ENCODE measurements at places on chromosomes 3 and 15.

GRCh38 chr3:30293621-30294240 is 312.7 kb upstream of the TGFBR2 start:
- peak overlapping the region; percentile 25 for H3K27ac ChIP-seq
- H3K4me3 ChIP-seq: no peak overlapping the region
- H3K36me3 ChIP-seq: no peaks in the 10 kb centered on the region
- peaks cover 5% of the 10 kb centered on the region for H3K4me1 ChIP-seq

- no peak overlapping the region for H3K4me3 ChIP-seq
- peaks cover 16% of the 10 kb centered on the region for H3K36me3 ChIP-seq
- H3K27me3 ChIP-seq: no peaks in the 10 kb centered on the region
- no peak overlapping the region for H3K27ac ChIP-seq
Measured at GRCh38 chr15:42201801-42202200, 6.3 kb downstream of the VPS39 start.

DNA sequence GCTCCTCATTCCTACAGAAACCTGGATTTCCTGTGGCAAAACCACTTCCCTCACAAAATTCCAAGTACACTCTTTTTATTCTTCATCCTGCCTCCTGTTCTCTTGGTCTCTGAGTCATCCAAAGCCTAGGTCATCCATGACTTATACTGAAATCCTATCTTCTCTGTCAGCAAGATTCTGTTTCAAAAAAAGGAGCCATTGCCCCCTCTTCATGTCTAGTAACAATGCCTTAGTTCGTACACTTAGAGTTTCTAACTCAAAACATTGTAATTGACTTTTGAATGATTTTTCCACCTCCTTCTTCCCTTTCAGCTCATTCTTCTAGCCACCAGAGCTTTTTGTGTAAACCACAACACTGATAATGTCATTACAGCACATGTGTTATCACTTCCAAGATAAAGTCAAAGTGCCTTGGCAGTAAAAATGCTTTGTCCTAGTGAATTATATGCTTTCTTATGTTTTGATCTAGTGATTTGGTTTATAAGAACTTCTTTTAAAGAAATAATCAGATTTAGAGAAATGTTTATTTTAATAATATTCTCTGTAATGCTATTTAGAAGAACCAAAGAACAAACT is 256.5 kb upstream of the NECTIN3 start:
- no peaks in the 10 kb centered on the region for H3K36me3 ChIP-seq
- DNase-seq: no peak
- no peak overlapping the region for H3K27ac ChIP-seq
- no peaks in the 10 kb centered on the region for H3K27me3 ChIP-seq
- no peak overlapping the region for H3K4me3 ChIP-seq

- no peaks in the 10 kb centered on the region for H3K4me1 ChIP-seq
- H3K27me3 ChIP-seq: no peaks in the 10 kb centered on the region
- no peaks in the 10 kb centered on the region for H3K36me3 ChIP-seq
- H3K4me3 ChIP-seq: no peak overlapping the region
- DNase-seq: no peak
Measured at GRCh38 chr3:67998281-67998680, 343.9 kb upstream of the SUCLG2 start.

- H3K4me3 ChIP-seq: no peak overlapping the region
- H3K4me1 ChIP-seq: peaks cover 18% of the 10 kb centered on the region
- no peak for DNase-seq
- no peaks in the 10 kb centered on the region for H3K36me3 ChIP-seq
- no peaks in the 10 kb centered on the region for H3K27me3 ChIP-seq
Measured at GRCh38 chr3:177609613-177610012, 412.3 kb upstream of the TBL1XR1 start.

DNA sequence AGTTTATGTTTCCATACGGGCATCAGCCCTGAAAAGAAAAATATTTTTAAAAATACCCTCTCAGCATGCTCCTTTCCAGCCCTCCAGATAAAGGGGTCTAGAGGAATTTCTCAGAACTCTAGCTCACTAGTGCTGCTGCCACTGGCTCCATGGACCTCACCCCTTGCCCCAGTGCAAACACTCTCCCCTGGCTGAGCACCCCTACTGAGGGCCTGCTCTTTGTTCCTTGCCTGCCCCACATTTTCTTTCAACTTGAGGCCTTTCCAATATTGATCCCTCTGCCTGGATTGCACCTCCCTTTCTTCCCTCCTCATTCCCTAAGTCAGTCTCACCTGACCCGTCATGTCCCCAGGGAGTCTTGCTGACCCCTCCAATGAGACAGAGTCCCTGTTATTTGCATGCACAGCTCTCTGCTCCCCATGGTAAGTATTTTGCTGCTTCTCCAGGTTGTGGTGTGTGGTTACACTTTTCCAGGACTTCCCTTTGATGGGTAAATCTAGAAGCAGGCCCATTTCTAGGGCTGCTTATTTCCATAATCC is 196.5 kb downstream of the EPHB1 start:
- no peak overlapping the region for H3K4me3 ChIP-seq
- H3K27ac ChIP-seq: no peak overlapping the region
- no peaks in the 10 kb centered on the region for H3K36me3 ChIP-seq
- DNase-seq: no peak

GRCh38 chr15:60134609-60135008 is 130.5 kb downstream of the FOXB1 start:
- H3K4me3 ChIP-seq: no peak overlapping the region
- H3K27me3 ChIP-seq: peaks cover 2% of the 10 kb centered on the region
- DNase-seq: no peak
- no peaks in the 10 kb centered on the region for H3K4me1 ChIP-seq
- H3K27ac ChIP-seq: no peak overlapping the region

GRCh38 chr3:139794469-139795265 is 116.9 kb upstream of the NMNAT3 start:
- no peaks in the 10 kb centered on the region for H3K27me3 ChIP-seq
- H3K4me3 ChIP-seq: no peak overlapping the region
- no peak overlapping the region for H3K27ac ChIP-seq
- no peaks in the 10 kb centered on the region for H3K36me3 ChIP-seq

- DNase-seq: no peak
- no peak overlapping the region for H3K27ac ChIP-seq
- no peak overlapping the region for H3K4me3 ChIP-seq
- H3K4me1 ChIP-seq: no peaks in the 10 kb centered on the region
- no peaks in the 10 kb centered on the region for H3K36me3 ChIP-seq
- H3K27me3 ChIP-seq: peaks cover 2% of the 10 kb centered on the region
Measured at GRCh38 chr15:73442421-73442820, 543 bp upstream of the REC114 start.

DNA sequence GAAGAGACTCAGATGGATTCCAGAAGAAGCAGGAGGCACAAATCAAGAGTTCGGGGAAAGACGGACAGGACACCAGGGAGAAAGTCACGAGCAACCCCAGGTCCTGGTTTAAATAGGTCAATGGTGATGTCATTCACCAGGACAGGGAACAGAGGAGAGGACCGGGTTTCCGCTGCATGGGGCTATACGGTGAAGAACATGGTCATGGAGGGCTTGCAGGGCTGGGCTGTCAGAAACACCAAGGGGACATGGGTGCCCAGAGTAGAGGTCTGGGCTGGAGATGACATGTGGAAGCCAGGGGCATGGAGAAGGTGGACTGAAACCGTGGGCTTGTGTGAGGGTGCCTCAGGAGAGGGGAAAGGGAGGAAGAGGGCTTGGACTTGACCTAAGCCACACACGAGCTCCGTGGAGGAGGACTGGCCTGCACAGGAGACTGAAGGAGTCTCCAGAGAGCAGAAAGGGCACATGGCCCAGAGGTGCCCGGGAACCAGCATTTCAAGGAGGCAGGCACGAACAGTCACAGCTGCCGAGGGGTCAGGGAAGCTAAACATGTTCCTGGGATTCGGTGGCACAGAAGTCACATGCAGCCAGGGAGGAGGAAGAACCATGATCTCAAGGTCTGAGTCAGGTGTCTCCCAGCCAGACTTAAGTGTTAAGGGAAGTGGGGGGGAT is 54.2 kb upstream of the RPL32 start:
- H3K27ac ChIP-seq: no peak overlapping the region
- peaks cover 2% of the 10 kb centered on the region for H3K27me3 ChIP-seq
- H3K4me1 ChIP-seq: peaks cover 24% of the 10 kb centered on the region
- H3K36me3 ChIP-seq: peaks cover 25% of the 10 kb centered on the region
- DNase-seq: no peak

DNA sequence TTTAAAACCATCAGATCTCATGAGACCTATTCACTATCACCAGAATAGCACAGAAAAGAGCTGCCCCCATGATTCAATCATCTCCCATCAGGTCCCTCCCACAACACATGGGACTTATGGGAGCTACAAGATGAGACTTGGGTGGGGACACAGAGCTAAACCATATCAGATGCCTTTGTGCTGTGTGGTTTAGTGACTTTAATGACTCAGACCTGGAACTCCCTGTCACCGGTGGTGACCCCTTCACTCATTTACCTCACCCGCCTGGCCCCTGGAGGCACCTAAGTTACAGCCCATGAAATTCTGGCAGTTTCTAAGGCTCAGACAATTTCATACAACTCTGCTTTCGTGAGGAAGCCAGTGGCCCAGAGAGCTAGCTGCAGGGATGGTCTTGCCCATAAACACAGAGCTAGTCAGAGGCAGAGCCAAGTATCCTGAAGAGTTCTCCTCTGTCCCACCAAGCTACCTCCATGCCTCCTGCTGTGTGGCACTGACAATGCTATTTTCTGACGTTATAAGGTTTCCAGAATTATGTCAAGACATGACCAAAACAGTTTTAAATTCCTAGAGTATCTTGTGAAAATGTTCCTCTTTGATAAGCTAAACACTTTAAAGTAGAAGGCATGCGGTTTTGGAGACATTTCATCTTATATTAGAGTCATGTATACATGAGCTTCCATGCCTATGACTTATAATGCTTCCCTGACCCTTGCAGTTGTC is 231.1 kb upstream of the IL12A start:
- H3K36me3 ChIP-seq: no peaks in the 10 kb centered on the region
- no peak for DNase-seq
- no peaks in the 10 kb centered on the region for H3K27me3 ChIP-seq
- peaks cover 7% of the 10 kb centered on the region for H3K4me1 ChIP-seq
- no peak overlapping the region for H3K4me3 ChIP-seq
- H3K27ac ChIP-seq: no peak overlapping the region

DNA sequence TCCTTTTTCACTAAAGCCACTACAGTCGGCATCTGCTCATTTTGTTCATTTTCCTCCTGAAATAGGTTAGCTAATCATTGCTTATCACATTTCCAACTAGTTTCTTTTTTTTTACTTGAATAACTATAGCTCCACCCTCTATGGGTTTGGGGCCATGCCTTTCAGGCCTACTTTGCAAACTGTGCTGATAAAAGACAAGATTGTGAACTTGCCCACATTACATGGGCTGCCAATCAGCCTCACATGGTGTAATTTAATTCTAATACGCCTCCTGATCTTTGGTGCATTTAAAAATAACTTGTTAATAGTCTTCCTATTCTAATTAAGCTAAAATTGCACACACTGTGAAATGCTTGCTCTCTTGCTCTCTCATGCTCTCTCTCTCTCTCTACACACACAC is 90.5 kb downstream of the TGFBR2 start:
- H3K36me3 ChIP-seq: peaks cover 20% of the 10 kb centered on the region
- no peak for DNase-seq
- H3K27ac ChIP-seq: no peak overlapping the region
- no peaks in the 10 kb centered on the region for H3K27me3 ChIP-seq
- no peak overlapping the region for H3K4me3 ChIP-seq

- DNase-seq: no peak
- H3K27me3 ChIP-seq: no peaks in the 10 kb centered on the region
- H3K27ac ChIP-seq: no peak overlapping the region
- H3K4me1 ChIP-seq: no peaks in the 10 kb centered on the region
Measured at GRCh38 chr3:33895658-33896057, 97.2 kb downstream of the PDCD6IP start.

DNA sequence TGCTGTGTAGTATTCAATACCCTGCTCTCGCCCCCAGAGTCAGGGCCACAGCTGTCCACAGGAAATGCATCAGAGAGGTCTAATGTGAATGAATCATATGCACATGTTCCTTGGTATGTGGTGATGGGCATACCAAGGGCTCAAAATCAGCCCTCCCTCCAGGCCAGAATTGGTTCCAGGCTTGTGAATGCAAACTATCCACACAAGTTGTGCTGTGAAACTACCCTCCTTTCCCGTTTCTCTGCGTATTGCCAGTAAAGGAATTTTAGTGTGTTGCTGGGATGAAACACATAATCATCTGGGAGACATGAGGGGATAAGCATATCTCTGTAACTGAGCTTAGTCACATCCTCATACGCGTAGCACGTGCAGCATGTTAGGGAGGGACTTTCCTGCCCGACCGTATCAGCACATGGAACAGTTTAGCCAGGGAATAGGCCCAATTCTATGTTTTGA is 9.2 kb upstream of the MME start:
- no peak overlapping the region for H3K4me3 ChIP-seq
- no peak overlapping the region for H3K27ac ChIP-seq
- peak; percentile 30 for DNase-seq

GRCh38 chr3:71055257-71056001 is 528.1 kb downstream of the FOXP1 start:
- no peaks in the 10 kb centered on the region for H3K27me3 ChIP-seq
- peaks cover 22% of the 10 kb centered on the region for H3K36me3 ChIP-seq
- peak; percentile 36 for DNase-seq
- H3K4me1 ChIP-seq: peaks cover 3% of the 10 kb centered on the region
- H3K27ac ChIP-seq: no peak overlapping the region

GRCh38 chr3:58569287-58570001 is 7.7 kb downstream of the FAM107A start:
- no peak overlapping the region for H3K27ac ChIP-seq
- H3K27me3 ChIP-seq: no peaks in the 10 kb centered on the region
- DNase-seq: no peak
- H3K4me3 ChIP-seq: no peak overlapping the region
- peaks cover 16% of the 10 kb centered on the region for H3K4me1 ChIP-seq

DNA sequence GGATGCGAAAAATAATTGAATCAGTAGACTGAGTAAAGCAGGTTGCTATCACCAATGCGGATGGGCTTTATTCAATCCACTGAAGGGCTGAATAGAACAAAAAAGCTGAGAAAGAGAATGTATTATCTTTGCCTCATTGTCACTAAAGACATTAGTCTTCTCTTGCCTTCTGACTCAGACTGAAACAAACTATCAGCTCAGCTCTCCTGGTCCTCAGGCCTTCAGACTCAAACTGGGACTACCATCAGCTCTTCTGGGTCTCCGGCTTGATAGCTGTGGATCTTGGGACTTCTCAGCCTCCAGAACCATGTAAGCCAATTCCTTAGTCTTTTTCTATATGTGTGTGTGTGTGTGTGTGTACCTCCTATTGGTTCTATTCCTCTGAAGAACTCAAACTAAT is 12.6 kb downstream of the IFT57 start:
- H3K27me3 ChIP-seq: no peaks in the 10 kb centered on the region
- H3K36me3 ChIP-seq: peaks cover 14% of the 10 kb centered on the region
- DNase-seq: no peak
- H3K4me3 ChIP-seq: no peak overlapping the region
- H3K27ac ChIP-seq: no peak overlapping the region

- no peak overlapping the region for H3K4me3 ChIP-seq
- no peak overlapping the region for H3K27ac ChIP-seq
- no peaks in the 10 kb centered on the region for H3K27me3 ChIP-seq
- no peaks in the 10 kb centered on the region for H3K4me1 ChIP-seq
- H3K36me3 ChIP-seq: no peaks in the 10 kb centered on the region
- no peak for DNase-seq
Measured at GRCh38 chr15:84113919-84114318, 121.7 kb upstream of the GOLGA6L4 start.
